ENCODE measurements at places on chromosomes 5 and 9. TPM values are rescaled to one million over a fixed set of nuclear protein-coding genes. Genes with fewer than 3 reads are reported as not detected.

GRCh38 chr9:116937361-116937760, 250.3 kb downstream of the TRIM32 start:
- no peak for DNase-seq

DNA sequence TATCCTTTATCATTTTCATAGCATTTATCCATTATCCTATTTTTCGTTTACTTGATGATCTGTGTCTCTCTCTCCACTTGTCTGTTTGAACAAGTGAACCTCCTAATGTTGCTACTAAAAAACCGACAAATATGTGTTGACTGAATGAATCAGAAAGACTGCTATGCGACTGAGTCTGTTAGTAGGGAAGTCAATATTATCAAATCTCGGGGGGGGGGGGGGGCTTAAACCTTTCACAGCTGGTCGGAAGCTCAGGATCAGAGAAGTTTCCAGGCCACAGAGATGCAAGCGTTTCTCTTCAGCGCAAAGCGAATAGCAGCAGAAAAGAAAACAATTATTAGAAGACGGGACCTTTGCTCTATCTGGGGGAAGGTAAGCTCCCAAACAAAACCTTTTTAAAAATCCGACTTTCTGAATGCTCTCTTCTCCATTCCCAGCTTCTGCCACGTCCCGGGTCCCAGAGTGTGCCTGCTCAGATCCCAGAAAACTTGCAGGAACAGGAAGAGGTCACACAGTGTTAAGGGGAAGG, 412 bp downstream of the RIOK2 start:
- no peak for DNase-seq

The TMEM215 gene
- 0.66 TPM for total RNA-seq

The SLC34A3 gene
- total RNA-seq, result 0.04 TPM

The BAAT gene
- total RNA-seq, result 0.66 TPM

DNA sequence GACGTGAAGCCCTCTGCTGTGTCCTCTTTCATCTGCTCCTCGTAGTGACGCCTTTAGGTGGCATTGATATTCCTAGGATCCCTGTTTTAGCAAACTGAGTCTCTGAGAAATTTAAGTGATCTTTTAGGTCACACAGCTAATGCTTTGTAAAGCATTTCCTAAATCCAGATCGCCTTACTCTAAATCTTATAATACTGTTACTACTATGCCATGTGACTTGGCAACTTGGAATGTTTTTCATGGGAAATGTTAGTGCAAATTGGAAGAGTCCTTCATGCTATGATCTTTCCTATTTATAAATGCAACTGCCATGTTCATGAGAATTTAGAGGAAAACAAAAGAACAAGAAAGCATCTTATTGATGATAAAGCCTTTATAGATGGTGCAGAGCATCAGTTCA, 212.2 kb downstream of the TRIO start:
- no peak for DNase-seq

The OTP gene
- not detected for total RNA-seq

The RANBP17 gene
- 21.3 TPM for total RNA-seq

DNA sequence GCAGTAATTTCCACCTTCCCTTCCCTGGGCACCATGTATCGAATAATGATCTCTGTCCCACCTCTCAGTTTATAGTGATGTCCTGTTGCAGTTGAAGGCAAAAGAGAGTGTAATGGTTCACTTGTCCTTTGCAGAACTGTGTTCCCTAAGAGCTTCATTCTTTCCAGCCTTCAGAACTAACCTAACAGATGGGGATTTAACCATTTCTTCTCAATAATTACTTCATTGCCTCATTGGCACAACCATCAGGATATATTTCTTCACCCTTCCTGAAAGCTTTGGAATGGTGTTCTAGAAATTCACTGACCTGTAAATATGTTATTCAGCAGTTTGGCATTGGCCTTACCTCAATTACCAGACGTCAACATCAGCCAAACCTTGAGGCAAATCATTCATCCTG, 83.9 kb upstream of the PRRC1 start:
- no peak for DNase-seq

The PCDHA6 gene
- total RNA-seq, result 0.09 TPM

DNA sequence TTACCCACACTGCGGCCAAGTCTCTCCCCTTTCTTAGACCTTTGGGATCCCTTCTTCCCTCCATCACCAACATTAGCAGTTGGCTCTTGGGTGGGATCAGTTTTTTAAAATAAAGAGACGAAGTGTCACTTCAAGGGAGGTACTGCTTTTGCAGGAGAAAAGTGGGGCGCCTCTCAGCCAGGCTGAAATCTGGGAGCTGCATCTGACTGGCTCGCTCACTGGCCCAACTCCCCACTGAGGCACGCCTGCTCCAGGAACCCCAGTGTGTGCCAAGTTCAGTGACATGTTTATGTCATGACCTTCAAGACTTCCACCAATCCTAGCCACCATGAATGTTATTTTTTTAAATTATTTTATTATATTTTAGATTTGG, 130.5 kb downstream of the MVB12B start:
- DNase-seq, result no peak

DNA sequence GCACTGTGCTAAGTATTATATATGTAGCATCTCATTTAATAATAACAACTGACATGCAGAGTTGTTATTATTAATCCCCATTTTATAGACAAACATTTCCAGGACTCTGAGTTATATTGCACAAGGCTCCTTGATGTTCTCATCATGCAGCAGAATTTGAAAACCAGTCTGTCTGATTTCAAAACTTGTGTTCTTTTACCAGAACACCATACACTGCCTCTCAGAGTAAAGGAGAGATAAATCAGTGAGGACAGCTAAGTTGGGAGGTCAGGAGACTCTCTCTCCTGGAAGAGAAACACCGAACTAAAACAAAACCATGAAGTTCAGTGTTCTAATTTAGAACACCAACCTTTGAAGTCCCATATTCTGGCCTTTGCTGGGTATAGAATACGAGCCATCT, 92.7 kb upstream of the TNC start:
- DNase-seq, result no peak

The CDX1 gene
- 0.27 TPM for total RNA-seq

GRCh38 chr5:87997662-87998061, 271.0 kb downstream of the TMEM161B start:
- DNase-seq, result no peak

The KLHL3 gene
- 3.6 TPM for total RNA-seq

- DNase-seq, result no peak
Measured at GRCh38 chr9:128568470-128569078, 16.2 kb downstream of the SPTAN1 start.

DNA sequence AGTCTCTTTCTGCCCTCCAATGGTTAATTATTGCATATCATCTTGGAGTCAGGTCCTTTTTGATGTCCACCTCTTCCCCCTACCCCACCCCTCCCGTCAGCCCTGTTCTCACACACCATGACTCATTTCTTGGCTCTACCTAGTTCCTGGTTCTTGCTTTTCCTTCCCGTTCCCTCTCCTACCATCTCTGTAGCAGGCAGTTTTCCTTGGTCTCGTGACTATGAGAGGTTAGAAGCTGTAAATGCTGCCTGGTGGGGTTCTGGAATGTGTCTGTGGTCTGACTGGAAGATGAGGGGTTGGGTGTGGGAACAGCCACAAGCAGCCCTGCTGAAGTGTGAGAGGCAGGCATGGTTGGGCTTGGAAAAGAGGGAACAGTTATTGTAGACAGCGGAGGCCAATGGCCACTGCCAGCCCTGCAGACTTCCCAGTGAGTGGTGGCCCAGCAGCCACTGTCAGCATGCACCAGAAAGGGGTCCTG, 18.2 kb downstream of the SLC22A5 start:
- peak; percentile 91 for DNase-seq

The PHYHD1 gene
- total RNA-seq, result 23.9 TPM

GRCh38 chr9:99114049-99114440, 9.1 kb downstream of the TGFBR1 start:
- DNase-seq, result no peak

- no peak for DNase-seq
Measured at GRCh38 chr5:15103864-15104263, 232.3 kb upstream of the ANKH start.

- no peak for DNase-seq
Measured at GRCh38 chr5:175443514-175444059, 395 bp downstream of the DRD1 start.

DNA sequence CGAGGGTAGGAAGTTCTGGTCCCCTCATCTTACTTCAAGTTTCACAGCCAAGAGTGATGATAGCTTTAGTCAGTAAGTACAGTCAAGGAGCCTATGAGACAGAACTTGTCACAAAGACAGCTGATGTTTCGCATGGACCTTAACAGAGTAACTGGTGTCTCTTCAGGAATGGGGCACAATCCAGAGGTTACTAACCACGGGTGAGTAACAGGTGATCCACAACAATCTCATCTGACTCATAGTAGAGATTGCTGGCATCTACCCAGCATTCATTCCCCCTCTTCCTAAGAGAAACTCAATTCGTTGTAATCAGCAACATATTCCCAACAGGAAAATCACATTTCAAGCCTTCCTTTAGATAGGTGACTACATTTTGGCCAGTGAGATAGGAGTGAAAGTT, 126.7 kb downstream of the SNX18 start:
- no peak for DNase-seq

The YTHDC2 gene
- total RNA-seq, result 15.3 TPM

- no peak for DNase-seq
Measured at GRCh38 chr9:79176014-79176697, 395.6 kb upstream of the TLE4 start.

- no peak for DNase-seq
Measured at GRCh38 chr9:8730618-8731017, 931.0 kb upstream of the DMAC1 start.

- DNase-seq, result no peak
Measured at GRCh38 chr5:14343376-14343775, 200.2 kb downstream of the TRIO start.

DNA sequence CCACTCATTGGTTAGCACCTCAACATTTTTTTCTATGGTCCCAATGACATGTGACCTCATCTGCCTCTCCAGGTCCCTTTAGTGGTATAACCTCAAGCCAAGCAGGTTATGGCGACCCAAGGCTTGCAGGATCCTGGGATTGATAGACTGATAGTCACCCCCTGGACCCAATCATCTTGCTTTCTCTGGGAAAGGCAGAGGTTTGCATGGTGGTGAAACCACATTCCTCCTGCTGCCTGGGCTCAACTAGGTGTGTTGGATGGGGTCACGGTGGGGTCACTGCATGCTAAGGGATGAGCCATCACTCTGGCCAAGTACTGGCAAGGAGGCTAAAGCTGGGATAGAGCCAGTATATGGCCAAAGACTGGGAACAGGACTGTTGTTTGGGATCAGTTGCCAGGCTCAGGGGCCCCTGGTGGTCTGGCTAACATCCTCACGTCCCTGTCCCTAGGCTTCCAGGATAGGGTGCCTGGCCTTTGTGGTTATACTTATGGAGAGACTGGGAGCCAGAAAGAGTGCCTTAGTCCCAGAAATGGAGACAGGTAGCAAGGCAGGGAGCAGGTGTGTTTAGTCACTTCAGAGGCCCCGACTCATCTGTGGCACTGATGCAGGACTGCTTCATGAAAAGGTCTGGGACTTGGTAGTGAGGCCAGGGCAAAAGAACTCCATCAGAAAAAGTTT, 4.6 kb upstream of the SMIM32 start:
- no peak for DNase-seq

DNA sequence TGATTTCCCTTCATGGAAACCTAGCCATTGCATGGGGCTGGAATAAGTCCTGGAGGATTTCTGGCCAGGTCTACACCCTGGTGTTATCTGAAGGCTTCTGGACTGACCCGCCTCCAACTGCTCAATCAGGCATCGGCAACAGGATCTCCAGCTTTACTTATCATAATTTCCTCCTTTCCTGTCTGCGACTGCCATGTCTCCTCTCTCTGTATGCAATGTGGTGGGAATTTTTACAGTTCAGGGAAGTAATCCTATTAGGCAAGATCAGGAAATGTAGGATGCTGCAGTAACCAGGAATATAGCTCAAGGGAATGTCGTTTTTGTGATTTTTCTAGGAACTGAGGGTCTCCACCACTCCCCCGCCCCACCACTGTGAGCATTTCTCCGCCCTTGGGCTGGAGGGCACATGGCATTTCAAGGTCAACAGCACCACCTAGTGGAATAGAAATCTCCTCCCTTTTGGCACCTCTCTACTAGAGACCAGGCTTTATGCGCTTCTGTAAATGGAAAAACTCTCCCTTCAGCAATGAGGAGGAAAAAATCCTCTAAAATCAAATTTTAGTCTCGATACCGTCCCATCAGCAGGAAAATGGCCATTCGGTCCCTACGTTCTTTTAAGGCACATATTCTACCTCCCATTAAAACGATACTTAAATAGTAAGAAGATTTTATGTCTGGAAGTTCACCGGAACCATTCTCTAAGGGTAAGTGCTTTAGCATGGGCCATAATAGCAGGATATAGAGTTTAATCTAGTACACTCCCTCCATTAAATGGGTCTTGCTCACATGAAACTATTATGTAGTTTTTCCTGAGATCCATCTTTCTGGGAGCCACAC, 93.0 kb downstream of the YTHDC2 start:
- peak; percentile 36 for DNase-seq

DNA sequence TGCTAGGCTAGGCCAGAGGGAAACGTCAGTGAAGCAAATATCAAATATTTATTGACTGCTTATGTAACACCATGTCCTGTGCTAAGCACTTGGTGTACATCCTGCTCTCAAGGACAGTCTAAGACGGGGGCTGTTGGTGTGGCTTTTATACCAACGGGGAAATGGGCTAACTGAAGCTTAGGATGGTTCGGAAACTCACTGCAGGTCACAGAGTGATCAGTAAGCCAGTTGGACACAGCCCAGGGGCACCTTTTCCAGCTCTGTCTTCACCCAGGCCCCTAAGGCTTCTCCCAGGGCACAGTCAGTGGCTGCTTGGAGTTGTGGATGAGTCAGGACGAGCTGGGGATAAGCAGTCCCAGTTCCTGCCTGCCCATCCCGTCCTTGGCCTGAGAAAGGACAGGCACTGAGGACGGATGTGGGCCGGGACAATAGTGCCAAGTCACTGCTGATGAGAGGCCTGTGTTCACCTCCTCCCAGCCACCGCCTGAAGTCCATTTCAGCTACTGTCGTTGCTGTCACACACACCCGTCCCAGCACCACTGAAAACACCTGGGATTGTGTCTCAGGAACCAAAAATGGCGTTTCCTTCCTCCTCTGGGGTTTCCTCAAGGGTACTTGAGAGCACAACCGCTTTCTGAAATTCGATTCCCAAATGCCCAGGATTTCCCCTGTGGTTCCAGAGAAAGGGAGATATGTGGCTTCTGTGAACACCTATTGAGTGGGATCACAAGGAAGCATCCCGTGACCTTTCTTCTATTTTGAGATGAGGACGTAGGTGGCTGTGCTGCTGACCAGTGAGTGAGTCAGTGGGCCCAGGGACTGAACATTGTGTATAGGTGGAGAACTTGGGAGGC, 17.5 kb upstream of the SPRY4 start:
- DNase-seq, result no peak

All from muscle of leg (tissue), 16 donors.